ENCODE measurements at places on chromosomes 12 and 14.

- no peak for DNase-seq
- no peaks in the 10 kb centered on the region for H3K27me3 ChIP-seq
- no peaks in the 10 kb centered on the region for H3K4me1 ChIP-seq
- H3K4me3 ChIP-seq: no peak overlapping the region
- no peak overlapping the region for H3K27ac ChIP-seq
Observed at GRCh38 chr14:66401449-66402095, 84.6 kb upstream of the CCDC196 start.

DNA sequence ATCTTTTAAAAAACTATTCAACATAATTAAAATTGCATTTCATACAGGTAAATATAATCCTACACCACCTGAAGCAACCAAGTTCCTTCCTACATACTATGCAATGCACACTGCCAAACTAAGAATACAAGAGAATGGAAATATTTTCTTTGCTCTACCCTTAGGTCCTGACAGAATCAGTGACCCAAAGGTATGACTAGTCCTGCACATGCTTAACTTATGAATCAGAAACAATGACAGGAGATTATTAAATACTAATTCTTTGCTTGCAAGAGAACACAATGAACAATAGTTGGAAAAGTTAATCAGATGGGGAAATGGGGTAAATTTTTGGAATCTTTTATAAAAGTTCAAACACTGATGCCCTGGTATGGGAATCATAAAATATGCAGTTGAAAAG lies 220.1 kb downstream of the SOX5 start:
- no peak overlapping the region for H3K4me3 ChIP-seq
- H3K27ac ChIP-seq: no peak overlapping the region
- no peaks in the 10 kb centered on the region for H3K27me3 ChIP-seq
- no peak for DNase-seq
- no peaks in the 10 kb centered on the region for H3K36me3 ChIP-seq
- no peaks in the 10 kb centered on the region for H3K4me1 ChIP-seq

GRCh38 chr14:50928002-50928635 lies 16.2 kb downstream of the PYGL start:
- DNase-seq: no peak
- no peaks in the 10 kb centered on the region for H3K27me3 ChIP-seq
- no peak overlapping the region for H3K27ac ChIP-seq
- H3K4me1 ChIP-seq: no peaks in the 10 kb centered on the region

GRCh38 chr12:68580911-68581310 lies 29.8 kb upstream of the RAP1B start:
- no peaks in the 10 kb centered on the region for H3K36me3 ChIP-seq
- no peak for DNase-seq
- H3K4me3 ChIP-seq: no peak overlapping the region
